ENCODE measurements at places on chromosomes 3 and 15.
A peak's percentile ranks its signal among the peaks of the same experiment; 100 is the strongest.

DNA sequence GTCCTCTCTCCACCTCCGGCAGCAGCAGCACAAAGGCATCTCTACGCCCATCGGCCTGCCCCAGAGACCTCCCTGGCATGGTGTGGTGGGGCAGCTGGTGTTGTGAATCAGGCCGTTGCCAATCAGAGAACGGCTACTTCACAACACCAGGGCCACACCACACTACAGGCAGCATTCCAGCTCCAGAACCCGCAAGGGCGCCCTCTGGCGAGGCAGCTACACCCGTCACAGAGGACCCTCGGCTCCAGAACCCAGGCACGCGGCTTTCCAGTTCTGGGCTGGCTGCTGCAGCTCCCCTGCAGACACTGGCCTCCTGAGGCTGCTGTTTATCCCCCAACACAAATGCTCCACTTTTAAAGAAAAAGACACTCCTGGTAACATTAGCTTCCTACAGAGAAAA lies 127.5 kb upstream of the TOPAZ1 start:
- no peak for DNase-seq

DNA sequence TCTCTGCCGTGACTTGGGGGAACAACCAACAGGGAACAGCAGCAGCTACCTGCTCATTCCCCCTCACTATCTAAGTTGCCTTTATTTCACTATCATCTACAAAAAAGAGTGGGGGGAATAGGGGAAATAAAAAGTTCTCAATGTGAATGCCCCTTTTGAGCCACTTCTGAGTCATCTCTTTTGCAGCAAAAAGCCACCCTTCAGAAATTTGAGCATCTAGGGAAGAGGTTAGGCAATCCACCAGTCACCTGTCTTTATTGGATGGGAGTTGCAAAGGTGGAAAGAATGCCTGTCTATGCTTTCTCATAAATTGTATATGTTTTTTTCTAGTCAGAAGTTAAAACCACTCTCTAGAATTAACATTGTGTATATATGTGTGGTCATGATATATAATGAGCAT lies 41.1 kb downstream of the GPD1L start:
- DNase-seq, result no peak

GRCh38 chr3:122183893-122184590 lies 574 bp downstream of the CASR start:
- DNase-seq, result no peak

DNA sequence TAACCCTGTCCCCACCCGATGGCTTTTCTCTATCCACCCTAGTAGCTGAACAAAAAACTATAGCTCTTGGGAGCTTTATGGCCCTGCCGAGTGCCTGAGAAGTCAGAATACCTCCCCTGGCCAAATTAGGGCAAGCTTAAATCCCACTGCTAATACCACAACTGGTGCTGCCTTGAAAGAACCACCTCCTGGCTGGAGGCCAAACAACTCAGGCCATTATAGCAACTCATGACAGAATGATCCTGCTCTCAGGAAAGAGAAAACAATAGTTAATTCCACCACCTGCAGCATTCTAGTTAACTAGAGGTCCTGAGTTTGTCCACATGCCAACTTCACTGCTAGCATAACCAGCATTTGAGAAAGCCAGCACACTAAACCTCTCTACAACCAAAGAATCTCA lies 123.2 kb downstream of the RTP4 start:
- DNase-seq, result no peak

DNA sequence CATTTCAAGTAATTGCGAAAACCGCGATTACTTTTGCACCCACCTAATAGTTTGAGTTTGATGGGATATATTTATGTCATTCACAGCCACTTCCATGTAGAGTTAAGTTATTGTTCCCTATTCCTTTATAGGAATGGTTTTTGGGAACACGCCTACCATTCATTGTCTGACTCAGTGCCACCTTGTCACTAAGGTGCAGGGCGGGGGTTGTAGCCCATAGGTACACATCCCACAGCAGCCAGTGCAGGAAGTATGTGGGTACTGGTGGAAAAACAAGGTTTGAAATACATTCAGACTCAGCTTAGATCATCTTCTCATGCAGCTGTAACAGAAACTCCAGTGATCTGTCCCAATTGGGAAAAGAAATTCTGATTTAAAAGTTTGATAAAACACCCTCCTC lies 48.2 kb upstream of the CFAP161 start:
- DNase-seq, result no peak

GRCh38 chr3:22714749-22715148 lies 488.4 kb upstream of the UBE2E2 start:
- DNase-seq, result no peak

DNA sequence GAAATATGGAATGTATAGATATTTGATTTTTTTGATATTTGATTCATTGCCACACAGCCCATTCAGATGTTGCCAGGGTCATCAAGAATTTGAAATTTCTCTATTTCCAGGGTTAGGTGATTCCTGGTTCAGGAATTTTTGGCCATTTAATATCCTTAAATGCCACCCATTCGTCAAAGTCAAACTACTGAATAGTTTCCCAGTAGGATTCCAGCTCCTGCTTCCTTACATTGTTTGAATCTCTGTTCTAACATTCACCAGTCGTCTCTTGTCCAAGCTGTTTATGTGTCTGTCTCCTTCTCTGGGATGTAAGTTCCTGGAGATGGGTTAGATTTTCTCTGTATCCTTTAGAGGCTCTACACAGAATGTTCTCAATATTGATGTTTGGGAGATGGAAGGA lies 124.9 kb upstream of the TLE3 start:
- no peak for DNase-seq

GRCh38 chr15:70017025-70017424 lies 80.7 kb downstream of the TLE3 start:
- DNase-seq, result no peak

GRCh38 chr15:96011136-96011535 lies 319.4 kb upstream of the NR2F2 start:
- no peak for DNase-seq

GRCh38 chr3:5151586-5151985 lies 29.5 kb downstream of the ARL8B start:
- no peak for DNase-seq

DNA sequence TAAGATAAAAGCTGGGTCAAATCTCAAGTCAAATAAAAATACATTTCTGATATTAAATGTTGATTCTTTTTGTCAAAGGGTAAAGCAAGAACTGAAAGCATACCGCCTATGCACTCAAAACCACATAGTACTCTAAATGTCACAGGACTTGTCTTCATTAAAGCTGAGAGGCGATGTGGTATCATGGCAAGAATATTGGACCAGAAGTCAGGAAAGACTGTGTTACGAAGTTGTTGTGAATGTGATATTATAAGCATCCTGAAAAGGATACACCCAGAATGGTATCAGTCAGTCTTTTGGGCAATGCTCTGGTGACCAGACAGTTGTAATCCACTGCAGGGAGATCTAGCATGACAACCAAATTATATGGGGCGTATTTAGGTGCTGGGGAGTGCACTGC lies 33.8 kb downstream of the TIGIT start:
- DNase-seq, result no peak

DNA sequence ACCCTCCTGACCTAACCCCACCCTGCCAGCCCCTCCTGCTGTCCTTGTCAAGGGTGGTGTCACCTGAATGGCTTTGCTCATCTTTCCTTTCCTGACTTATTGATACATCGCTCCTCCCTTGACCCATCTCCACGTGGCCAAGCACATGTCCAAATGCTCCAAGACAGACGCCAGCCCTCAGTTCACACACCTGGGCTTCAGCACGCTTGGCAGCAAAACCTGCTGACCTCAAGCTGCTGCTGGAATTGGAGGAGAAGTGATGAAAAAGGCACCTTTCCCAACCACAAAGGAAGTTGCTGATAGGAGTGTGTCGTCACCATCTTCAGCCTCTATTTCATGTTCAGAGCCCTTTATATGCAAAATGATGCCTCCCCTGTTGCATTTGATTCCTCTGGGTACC lies 141.3 kb downstream of the TLE3 start:
- DNase-seq, result no peak

DNA sequence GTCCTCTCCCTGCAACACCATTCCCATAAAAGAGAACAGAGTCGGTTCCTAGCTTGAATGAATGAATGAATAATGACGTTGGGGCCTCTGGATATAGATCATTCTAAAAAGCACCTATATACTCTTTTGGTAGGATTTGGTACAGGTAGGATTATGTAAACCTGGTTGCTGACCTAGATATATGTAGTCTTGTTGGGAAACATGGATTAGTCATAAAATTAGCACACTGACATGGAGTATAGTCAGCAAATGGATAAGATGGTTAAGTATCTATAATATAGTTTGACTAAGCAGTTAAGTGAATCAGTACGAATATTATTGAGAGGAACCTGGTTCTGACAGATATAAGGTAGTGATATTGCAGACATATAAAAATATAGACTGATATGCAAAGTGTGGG lies 142.5 kb downstream of the FILIP1L start:
- DNase-seq, result no peak

GRCh38 chr15:37100966-37101215 lies 542 bp upstream of the MEIS2 start:
- no peak for DNase-seq

GRCh38 chr15:91790836-91791235 lies 62.7 kb upstream of the SLCO3A1 start:
- DNase-seq, result peak; percentile 13

GRCh38 chr3:31409389-31409788 lies 123.3 kb upstream of the STT3B start:
- no peak for DNase-seq

DNA sequence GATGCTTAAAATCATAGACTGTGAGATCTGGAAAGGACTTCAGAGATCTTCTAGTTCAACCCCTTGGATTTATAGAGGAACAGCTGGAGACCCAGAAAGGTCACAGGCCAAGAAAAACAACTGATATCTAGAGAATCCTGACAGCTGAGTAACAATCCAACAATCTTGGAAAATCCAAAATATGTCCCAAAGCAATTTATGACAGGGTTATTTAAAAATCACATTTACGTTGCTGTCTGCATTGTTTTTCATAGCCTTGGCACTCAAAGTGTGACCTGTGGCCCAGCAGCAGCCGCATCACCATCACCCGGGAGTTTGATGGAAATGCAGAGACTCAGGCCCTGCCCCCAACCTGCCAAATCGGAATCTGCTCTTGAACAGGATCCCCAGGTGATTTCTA lies 78.8 kb downstream of the FBN1 start:
- DNase-seq, result no peak

GRCh38 chr15:90989040-90989768 lies 5.1 kb downstream of the PRC1 start:
- DNase-seq, result no peak

- DNase-seq, result no peak
Observed at GRCh38 chr3:119227070-119227850, 13.4 kb downstream of the B4GALT4 start.

GRCh38 chr15:53835309-53835708 lies 75.8 kb upstream of the WDR72 start:
- no peak for DNase-seq

DNA sequence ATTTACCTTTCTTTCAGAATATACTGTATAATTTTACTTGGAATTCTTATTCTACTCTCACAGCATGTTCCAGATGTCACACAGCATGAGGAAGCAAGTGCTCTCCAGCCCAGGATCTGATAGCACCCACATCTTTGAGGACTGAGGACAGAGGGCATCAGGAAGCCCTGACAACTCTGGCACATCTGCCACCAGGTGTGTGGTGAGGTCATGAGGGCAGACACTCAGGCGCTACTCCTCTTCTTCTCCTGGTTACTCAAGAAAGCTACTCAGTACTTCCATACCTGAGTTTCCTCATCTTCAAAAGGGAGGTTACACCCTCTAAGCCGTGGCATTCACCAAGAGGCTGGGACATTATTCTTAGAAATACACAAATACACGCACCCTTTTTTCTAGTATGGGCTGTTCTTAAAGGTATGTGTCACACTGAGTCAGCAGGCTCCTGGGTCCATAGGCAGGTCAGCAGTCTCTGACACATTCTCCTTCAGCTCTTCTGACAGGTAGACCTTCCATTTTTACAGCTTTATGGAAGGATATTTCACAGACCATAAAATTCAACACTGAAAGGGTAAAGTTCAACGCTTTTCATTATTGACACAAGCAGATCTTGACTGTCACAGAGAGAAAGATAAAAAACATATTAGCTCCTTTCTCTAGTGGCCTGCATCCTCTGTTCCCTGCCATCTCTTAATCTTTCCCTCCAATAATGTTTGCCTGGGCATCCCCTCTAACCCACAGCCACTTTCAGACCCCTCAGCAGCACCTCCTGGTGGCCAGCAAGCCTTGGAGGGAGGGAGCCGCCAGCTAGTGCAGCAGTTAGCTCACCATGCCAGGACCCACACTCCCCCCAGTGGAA lies 103.2 kb upstream of the TJP1 start:
- no peak for DNase-seq

DNA sequence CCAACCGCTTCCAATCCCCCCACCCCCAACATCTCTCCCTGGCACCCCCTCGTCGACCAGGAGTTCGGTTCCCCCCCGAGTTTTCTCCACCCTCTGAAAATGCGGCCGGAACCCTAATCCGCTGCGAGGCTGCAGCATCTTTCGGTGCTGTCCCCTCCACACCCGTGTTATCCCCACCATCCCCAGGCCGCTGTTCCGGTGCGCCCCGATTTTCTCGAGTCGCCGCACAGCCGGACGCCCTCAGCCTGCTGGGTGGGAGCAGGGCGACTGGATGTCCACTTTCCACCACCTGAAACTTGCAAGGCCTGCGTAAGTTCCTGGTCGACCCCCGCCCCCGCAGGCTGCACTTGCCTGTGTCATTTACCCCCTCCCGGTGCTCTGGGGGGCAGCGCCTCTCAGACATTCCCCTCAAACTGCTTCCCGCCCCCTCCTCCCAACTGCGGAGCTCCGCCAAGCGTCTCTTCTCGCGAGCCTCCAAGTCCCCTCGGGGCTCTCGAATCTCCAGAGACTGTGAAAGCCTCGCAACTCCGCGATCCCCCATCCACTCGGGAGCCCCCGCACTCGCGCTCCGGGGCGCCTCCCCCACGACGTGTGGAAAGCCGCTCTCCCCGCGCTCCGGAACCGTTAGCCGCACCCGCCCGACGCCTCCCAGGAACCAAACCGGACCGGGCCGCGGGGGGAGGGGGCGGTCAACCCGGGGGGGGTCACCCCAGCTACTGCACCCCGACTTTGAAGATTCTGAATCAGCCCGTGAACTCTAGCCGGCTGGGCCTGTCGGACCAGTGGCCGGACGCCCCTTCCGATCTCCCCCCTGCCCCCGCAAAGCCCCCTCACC lies 566 bp downstream of the ETV5 start:
- no peak for DNase-seq

DNA sequence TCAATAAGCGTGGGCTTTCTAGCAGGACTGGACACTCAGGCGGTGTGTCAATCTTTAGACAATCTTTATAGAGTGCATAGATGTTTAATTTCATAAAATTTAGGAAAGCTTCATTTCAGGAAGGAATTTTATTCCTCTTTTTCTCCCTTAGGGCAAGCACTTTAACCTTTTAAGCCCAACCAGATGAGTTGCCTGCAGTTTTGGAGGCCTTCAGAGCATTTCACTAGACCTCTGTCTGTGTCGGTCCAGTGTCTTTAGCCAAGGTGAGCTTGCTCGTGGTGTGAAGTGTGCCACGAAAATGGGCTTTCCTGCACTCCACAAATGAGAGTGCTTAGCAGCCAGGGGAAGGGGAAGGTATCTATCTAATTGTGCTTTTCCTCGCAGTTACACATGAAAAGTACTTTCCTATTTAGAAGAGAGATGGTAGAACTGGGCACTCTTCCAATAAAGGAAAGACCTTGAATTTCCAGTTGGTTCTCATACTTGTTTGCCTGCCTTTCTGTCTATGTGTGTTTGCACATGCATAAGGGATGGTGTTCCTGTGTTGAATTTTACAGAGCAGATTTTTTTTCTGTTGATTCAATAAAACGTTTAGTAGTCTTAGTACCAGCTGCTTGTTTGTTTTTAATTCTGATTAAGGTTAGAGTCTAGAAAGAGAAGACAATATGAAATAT lies 53.6 kb downstream of the FEZF2 start:
- DNase-seq, result no peak

GRCh38 chr3:89278302-89279025 lies 171.0 kb downstream of the EPHA3 start:
- DNase-seq, result no peak

All from non-pigmented ciliary epithelial cell (primary cell).